ENCODE measurements at places on chromosomes 4 and X.

- DNase-seq: no peak
Measured at GRCh38 chrX:71256051-71256450, 2.1 kb upstream of the ZMYM3 start.

- no peak for DNase-seq
Measured at GRCh38 chr4:141569141-141569540, 67.2 kb upstream of the IL15 start.

DNA sequence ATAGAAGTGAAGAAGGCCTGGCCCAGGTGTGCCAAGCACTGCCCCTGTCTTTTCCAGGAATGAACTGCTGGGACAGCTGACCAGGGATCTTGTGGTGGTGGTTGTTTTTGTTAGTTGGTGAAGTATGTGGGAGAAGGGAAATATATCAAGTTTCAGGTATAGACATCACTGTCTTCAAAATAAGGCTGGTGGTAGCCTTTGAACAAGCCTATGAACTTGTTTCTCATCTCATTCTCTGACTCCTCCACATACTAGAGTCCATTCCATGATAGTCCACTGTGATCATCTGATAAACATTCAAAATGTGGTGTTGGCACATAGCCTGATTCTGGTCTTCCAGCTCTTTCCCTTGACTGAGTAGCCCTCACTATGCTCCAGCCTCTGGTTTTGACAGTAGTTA lies 303.7 kb downstream of the CAMK2D start:
- no peak for DNase-seq

DNA sequence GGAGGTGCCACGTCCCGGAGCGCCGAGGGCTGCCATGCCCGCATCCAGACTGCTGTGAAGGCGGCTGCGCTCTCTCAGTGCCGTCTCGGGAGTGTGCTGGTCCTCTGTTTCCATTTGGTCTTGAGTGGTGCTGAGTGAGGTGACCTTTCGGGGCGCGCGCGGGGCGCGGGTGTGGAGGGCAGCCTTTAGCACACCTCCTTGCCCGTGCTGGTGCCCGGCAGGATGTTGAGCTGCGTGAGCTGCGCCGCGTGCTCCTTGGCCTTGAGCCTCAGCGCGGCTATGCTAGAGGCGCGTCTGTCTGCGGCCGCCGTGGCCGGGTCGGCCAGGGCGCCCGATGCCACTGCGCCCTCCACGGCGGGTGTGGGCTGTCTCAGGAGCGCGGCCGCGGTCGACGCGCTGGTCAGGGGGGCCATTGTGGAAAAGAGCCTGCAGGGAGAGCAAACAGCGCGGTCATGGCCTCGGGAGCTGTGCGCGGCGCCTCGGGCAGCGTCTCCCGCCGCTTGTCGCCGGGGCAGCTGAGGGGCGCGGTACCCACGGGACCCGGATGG lies 11.2 kb downstream of the ARX start:
- DNase-seq: peak; percentile 19

DNA sequence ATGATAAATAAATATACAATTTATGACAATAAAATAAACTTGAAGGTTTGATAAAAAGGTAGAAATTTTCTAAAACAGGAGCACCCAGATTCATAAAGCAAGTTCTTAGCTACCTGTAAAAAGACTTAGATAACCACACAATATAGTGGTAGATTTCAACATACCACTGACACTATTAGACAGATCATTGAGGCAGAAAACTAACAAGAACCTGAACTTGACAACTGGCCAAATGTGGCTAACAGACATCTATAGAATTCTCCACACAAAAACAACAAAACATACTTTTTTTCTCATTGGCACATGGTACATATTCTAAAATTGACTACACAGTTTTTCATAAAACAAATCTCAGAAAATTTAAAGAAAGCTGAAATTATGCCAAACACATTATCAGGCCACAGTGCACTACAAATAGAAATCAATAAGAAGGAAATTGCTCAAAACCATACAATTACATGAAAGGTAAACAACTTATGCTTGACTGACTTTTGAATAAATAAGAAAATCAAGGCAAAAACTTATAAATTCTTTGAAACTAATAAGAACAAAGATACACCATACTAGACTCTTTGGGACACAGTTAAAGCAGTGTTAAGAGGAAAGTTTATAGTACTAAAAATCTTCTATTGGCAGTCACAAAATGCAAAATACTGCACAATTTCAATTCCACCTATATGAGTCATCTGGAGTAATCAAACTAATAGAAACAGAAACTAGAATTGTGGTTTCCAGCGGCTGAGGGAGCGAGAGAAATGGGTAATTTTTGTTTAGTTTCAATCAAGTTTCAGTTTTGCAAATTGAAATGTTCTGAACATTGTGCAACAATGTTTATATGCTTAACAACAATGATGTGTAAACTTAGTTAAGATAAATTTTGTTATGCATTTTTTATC lies 925.6 kb downstream of the SH3BGRL start:
- no peak for DNase-seq

DNA sequence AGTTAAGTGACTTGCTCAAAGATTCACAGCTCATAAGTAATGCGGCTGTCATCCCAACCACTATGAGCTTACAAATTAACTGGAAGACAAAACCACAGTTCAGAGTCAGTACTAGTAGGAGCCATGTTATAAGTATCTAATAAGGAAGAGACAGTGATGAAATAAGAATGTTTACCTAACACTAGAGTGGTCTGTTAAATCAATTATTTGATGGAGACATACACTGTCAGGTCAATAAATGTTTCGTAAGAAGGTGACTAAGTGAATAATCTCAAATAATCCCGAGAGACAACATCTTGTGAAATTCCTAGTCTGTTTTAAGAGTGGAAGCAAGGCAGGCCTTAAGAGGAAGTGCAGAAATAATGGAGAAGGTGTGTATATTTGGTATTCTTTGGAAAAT lies 25.8 kb upstream of the AMELX start:
- no peak for DNase-seq

GRCh38 chr4:48085821-48086589 lies 48.0 kb downstream of the TXK start:
- DNase-seq: no peak

DNA sequence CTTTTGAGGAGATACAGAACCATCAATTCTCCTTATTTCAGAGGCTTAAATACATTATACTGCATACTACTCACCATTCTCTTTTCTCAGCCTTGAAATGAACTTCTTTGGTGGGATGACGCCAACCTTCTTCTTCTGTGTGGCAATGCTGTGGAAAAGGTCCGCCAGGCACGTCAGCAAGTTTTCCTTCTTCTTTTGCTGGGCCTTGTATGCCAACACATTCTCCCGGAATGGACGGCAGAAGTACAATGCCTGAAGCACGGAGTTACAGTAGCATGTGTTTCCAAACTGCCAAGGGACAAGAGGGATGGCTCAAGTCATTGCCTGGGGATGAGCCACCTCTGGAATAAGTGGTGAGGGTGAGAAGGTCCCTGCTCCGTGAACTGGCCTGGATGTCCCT lies 31.2 kb downstream of the USP46 start:
- no peak for DNase-seq

- DNase-seq: no peak
Measured at GRCh38 chr4:81003597-81004111, 26.9 kb upstream of the BMP3 start.

GRCh38 chrX:13223868-13224567 lies 95.8 kb downstream of the ATXN3L start:
- peak; percentile 70 for DNase-seq

- no peak for DNase-seq
Measured at GRCh38 chrX:115900425-115900824, 270.1 kb upstream of the AGTR2 start.

DNA sequence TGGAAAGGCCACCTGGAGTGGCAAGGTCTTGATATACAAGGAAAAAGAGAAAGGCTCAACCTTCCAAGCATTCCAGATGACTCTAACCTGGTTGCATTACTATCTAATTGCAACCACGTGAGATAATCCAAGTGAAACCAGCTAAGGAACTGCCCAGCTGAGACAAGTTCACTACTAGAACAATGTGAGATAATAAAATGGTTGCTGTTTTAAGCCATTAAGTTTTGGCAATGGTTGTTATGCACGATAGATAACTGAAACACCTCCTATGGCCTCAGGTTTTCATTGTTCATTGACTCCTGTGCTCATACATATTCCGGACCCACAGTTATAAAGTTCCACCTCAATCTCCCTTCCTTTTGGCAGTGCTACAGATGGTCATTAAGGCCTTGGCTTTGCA lies 9.2 kb upstream of the CXorf66 start:
- no peak for DNase-seq

GRCh38 chr4:184150102-184150839 lies 67.4 kb downstream of the ENPP6 start:
- DNase-seq: no peak

DNA sequence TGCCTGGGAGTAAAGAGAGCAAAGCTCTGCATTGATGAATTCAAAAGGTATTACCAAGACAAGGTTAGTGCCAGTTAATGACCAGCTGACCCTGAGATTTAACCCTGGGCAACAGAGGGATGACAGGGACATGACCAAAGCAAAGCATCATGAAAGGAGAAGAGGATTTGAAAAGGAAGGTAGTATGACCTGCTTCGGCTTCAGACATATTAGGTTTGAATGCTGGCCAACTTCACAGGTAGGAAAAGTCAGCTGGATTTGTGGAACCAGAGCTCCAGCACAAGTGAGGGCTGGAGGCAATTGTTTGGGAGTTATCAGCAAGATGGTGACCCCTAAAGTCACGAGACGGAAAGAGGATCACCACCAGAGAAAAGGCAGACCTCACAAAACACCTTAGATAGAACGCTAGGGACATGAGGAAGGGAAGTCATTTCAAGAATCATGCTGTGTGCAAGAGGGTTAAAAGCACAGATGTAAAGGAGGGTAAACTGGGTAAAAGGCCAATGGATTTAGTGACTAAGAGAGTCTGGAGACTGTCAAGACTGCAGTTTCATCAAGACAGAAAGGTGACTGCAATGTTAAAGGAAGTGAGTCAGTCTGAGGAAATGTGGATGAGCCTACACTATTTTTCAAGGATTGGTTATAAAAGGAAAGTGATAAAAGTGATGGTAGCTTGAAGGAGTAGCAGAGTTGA lies 45.6 kb downstream of the SH3RF1 start:
- no peak for DNase-seq

GRCh38 chrX:31132821-31133241 lies 61.0 kb upstream of the FTHL17 start:
- peak; percentile 69 for DNase-seq

DNA sequence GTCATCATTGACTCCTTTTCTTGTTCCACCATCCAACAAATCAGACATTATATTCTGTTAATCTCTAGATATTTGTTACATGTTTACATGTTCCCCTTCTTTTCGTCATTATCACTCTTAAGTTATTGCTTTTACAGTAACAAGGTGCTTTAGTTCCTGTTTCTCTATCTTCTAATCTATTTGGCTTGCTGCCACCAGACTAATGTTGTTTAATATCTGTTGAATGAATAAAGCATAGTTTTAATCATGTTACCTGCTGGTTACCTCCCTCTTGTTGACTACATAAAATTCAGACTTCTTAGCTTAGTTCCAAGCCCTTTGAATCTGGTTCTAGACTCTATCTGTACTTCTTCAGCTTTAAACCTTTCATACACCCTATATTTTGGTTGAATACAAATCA lies 129.8 kb upstream of the TRIM2 start:
- no peak for DNase-seq

- DNase-seq: no peak
Measured at GRCh38 chr4:47469951-47470350, 6.4 kb upstream of the COMMD8 start.

- no peak for DNase-seq
Measured at GRCh38 chr4:102599886-102600285, 98.7 kb downstream of the NFKB1 start.

DNA sequence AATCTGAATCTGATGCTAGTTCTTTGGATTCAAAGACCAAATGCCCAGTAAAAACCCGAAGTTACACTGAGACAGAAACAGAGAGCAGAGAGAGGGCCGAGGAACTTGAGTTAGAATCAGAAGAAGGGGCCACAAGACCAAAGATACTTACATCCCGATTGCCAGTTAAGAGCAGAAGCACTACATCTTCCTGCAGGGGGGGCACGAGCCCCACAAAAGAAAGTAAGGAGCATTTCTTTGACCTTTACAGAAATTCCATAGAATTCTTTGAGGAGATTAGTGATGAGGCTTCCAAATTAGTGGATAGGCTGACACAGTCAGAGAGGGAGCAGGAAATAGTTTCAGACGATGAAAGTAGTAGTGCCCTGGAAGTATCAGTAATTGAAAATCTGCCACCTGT lies 309.3 kb downstream of the ANK2 start:
- no peak for DNase-seq

DNA sequence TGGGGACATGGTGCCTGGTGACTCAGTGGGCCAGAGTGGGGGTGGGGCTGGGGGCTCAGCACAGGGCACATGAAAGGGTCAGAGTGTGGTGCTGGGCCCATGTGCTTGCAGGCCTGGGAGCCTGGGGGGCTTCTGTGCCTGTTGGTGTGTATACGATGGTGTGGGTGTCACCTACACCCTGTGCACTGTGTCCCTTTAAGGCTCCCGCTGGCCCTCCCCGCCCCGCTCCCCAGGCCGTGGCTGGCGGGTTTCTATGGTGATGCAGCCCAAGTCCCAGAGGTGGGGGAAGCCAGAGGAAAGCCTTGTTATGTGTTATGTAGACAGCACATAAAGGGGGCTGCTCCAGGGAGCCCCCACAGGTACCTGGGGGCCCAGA lies 5.5 kb downstream of the L1CAM start:
- no peak for DNase-seq

DNA sequence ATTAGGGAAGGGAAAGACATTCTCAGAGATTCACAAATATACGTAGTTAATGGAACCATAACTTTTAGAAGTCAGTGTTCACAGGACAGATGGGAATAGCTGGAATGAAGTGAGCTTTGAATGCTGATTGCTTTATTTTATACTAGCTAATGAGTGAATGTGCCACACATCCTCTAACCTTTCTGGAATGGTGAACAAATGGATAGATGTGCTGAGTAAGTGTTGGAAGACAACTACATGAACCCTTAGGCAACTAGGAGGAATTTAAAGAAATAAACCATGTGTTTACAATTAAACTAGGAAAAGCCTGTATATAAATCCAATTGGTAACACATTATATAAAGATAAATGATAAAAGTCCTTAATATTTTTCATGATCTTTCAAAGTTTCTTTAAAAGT lies 91.6 kb upstream of the LIMCH1 start:
- no peak for DNase-seq

- no peak for DNase-seq
Measured at GRCh38 chr4:102799816-102800215, 27.5 kb downstream of the UBE2D3 start.

GRCh38 chrX:119177278-119177677 lies 49.7 kb upstream of the KIAA1210 start:
- no peak for DNase-seq

DNA sequence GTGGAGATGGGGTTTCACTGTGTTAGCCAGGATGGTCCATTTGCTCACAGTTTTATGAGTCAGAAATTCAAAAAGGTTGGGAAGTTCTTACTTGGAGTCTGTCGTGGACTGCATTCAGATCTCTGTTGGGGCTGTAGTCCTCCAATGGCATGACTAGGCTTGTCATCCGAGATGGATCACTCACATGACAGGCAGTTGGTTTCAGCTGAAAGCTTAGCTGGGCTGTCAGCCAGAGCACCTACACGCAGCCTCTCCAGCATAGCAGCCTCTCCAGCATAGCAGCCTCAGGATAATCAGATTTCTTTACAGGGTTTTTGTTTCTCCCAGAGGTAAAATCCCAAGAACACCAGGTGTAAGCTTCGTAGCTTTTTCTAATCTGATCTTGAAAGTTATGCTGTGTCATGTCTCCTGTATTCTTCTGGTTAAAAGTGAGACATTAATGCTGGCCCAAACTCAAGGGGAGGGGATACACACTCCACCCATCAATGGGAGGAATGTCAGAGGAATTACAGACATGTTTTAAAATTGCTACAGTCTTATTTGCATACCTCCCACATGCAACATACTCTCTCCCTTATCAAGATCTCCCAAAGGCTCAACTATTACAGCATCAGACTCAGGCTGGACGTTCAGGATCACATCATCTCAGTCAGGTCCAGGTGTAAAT lies 31.6 kb upstream of the SOD3 start:
- peak; percentile 10 for DNase-seq

Data from brain (organoid and tissue), 16 donors.